ENCODE measurements at places on chromosomes 1 and 21.
A peak's percentile ranks its signal among the peaks of the same experiment; 100 is the strongest.

- DNase-seq = no peak
Observed at GRCh38 chr21:43984905-43985689, 27.0 kb upstream of the TRAPPC10 start.

GRCh38 chr1:917076-917459 lies 6.7 kb upstream of the SAMD11 start:
- DNase-seq = no peak

DNA sequence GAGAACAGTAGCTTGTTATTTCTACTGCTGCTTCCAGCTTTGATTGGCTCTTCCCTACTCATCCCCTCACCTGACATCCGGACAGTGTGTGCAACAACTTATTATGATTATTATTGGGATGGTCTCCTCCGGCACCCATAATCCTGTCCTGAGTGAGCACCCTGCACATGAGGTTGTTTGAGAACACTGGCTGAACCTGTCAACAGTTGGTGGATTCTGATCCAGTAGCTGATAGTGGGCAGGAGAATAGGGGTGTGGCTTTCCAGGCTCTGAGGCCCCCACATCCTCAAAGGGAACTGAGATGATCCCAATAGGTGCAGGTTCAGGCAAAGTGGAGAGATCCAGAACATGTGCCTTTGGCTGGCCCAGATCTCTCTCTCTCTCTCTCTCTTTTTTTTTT lies 60.5 kb downstream of the RUNX1 start:
- DNase-seq = no peak

- no peak for DNase-seq
Observed at GRCh38 chr1:200253774-200254495, 155.9 kb downstream of the ZNF281 start.

- DNase-seq = no peak
Observed at GRCh38 chr1:65965112-65965996, 172.7 kb downstream of the PDE4B start.

DNA sequence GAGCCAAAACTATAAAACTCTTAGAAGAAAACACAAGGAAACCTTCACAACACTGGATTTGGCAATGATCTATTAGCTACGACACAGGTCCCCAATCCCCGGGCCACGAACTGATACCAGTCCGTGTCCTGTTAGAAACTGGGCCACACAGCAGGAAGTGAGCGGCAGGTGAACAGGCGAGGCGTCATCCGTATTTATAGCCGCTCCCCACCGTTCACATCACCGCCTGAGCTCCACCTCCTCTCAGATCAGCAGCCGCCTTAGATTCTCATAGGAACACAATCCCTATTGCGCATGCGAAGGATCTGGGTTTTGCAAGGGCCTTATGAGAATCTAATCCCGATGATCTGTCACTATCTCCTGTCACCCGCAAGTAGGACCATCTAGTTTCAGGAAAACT lies 11.9 kb downstream of the TFB2M start:
- DNase-seq = peak; percentile 2

DNA sequence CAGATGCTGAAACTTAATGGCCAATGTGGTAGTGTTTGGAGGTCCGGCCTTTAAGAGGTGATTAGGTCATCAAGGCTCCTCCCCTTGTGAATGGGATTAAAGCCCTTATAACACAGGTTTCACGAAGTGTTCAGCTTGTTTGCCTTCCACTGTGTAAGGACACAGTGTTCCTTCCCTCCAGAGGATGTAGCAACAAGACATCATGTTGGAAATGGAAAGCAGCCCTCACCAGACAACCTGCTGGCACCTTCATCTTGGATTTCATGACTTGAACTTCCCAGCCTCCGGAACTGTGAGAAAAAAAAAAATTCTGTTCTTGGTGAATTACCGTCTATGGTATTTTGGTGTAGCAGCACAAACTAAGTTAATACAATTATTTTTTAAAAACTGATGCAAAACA lies 613.8 kb downstream of the KIF26B start:
- DNase-seq = no peak

GRCh38 chr21:45317398-45318145 lies 29.9 kb upstream of the POFUT2 start:
- no peak for DNase-seq

DNA sequence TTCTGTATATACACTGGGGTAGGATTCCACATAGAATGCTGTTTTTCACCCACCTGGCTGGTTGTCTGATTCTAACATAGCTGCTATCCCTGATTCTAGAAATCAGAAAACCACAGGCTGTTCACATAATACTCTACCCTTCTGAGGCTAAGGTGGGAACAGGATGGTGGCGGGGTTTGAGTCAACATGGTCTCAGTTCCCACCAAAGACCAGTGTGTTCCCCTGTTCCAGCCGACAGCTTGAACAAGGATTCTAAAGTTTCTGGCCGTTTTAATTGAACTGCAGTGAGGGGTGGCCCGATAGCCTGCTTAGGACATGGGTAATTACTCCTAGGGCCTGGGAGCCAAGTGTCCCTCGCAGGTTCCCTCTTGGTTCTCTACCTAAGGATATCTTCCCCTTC lies 38.4 kb downstream of the PEX14 start:
- no peak for DNase-seq

GRCh38 chr1:35768350-35769187 lies 1.2 kb downstream of the CLSPN start:
- DNase-seq = no peak

DNA sequence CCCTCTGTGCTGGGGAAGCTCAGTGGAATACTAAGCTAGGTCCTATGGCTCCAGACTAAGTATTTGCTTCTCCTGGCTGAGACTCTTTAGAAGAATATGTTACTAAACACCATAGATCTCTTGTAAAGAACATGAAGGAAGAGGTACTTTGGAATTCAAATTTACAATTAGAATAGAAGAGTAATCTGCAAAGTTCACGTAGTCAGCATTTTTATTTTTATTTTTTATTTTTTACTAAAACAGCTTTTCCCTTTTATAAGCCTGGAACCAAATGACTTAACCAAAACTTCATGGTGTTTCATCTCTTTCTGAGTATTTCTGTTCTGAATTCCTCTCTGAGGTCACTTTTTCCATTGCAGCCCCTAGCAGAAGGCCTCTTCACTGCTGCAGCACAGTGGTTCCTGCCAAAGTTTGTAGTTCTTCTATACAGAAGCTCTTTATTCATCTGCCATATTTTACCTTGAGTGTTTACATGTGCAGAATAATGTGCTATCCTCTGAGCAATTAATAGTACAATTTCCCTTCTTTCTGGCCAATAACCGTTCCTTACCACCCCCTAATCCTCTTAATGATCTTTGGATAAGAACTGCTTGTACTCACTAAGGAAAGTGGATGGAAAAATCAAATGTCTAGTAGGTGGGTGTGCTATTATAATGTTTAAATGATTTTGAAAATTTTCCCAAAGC lies 27.2 kb downstream of the TSEN15 start:
- no peak for DNase-seq

- no peak for DNase-seq
Observed at GRCh38 chr1:225748529-225748928, 29.1 kb upstream of the SRP9 start.

- DNase-seq = no peak
Observed at GRCh38 chr1:11620405-11620804, 33.8 kb downstream of the FBXO2 start.

DNA sequence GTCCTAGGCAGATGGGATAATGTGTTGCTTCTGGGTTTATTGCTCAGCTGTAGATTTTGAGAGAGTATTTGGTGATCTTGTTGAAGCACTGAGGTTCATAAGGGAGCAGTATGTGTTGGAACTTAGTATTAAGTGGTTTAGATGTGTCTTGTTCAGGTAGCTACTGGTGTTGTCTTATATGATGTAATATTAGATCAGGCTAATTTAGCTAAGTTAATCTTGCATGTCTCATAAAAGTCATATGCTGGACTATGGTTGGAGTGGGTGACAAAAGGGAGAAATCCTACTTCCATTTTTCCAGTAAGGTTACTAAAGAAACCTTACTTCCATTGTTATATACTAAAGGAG lies 196.4 kb downstream of the CLEC20A start:
- no peak for DNase-seq

DNA sequence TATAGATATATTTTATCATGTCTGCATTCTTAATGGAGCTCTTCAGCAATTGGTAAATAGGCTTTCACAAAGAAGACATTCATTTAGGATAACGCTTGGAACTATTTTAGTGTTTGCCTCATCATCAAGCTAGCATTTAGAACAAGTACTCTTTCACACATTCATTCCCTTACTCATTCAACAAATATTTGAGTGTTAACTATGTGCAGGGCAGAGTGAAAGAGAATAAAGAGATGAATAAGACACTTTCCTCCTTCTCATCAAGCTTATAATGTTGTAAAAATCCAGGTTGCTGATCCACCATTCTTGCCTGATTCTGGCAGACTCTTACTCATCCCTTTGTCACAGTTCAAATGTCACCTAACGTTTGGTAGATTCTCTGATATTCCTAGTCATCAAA lies 386.3 kb upstream of the BEND5 start:
- DNase-seq = no peak

GRCh38 chr1:29636936-29637335 lies 400.6 kb downstream of the PTPRU start:
- DNase-seq = no peak

GRCh38 chr1:44108241-44108640 lies 10.4 kb upstream of the KLF17 start:
- DNase-seq = no peak

DNA sequence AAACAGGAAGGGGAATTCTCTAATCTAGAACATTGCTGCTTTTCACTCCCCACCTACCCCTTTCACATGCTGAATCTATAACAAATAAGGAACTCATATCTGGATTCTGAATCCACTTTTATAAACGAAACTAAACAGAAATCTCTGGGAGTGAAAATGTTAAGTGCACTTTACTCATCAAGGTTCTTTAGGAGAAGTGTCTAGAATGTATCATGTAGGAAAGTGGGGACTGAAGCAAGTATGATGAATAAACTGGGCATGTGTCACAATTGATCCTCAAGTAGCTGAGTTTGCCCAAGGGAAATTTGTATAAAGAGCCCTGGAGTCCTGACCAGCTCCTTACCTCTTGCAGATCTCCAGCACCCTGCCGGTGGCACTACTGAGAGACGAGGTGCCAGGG lies 19.8 kb downstream of the AVPR1B start:
- no peak for DNase-seq

- DNase-seq = no peak
Observed at GRCh38 chr1:20987831-20988825, 188.6 kb downstream of the EIF4G3 start.

GRCh38 chr1:227541129-227541528 lies 22.2 kb upstream of the ZNF678 start:
- DNase-seq = no peak

DNA sequence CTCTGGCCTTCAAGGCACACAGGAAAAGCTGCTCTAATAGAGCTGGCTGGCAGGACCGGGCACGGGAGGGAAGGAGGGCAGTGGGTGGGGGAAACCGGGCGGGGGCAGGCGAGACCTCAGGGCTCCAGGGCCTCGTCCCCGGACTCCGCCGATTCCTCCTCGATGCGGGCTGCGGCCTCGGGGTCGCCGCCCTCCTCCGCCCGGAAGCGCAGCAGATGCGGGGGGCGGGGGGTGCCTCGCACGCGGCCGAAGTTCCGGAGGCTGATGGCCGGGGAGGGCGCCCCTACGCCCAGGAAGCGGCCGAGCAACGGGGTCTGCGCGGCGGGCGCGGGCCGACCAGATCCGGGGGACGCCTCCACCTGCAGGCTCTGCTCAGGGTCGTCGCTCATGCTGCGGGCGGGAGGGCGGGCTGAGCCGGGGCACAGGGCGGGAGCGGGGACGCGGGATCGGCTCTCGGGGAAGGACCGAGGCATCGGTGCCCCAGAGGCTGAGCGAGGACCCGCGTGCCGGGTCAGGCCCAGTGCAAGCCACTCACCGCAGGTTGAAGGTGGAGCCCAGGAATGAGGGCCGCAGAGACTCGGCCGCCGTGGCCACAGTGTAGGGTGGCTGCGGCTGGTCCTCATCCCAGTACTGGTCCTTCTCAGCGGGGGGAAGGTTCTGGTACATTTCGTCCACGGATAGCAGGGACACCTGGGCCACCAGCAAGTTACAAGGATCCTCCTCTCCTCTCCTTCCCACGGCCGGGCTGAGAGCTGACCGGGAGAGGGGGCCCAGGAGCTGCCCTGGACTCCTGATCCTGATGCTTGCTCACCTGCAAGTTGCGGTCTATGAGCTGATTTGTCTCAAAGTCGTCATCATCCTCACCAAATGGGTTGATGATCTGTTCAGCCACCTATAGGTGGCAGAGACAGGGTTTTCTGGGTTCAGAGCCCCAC lies 3.6 kb downstream of the BEST4 start:
- DNase-seq = no peak

GRCh38 chr1:25992689-25993171 lies 5.1 kb downstream of the PAFAH2 start:
- no peak for DNase-seq

DNA sequence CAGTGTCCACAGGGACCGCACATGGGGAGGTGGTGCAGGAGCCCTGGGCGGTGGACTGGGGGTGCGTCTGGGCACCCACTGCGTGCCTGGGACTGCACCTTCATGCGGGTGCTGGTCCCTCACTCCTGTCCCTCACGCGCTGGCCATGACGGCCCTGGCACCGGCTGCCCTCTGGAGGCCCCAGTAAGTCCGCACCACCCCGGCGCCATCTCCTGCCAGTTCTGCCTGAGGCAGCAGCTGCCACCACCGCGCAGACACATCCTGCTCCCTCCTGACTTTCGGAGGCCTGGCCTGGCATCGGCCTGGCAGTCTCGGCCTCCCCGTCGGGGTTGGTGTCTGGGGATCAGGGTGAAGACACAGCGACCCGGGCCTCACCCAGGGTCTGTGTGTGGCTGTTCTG lies 64.8 kb downstream of the MORN1 start:
- DNase-seq = no peak

GRCh38 chr21:45994086-45994661 lies 12.6 kb downstream of the COL6A1 start:
- no peak for DNase-seq

- no peak for DNase-seq
Observed at GRCh38 chr21:20253261-20253660, 744.9 kb upstream of the NCAM2 start.

DNA sequence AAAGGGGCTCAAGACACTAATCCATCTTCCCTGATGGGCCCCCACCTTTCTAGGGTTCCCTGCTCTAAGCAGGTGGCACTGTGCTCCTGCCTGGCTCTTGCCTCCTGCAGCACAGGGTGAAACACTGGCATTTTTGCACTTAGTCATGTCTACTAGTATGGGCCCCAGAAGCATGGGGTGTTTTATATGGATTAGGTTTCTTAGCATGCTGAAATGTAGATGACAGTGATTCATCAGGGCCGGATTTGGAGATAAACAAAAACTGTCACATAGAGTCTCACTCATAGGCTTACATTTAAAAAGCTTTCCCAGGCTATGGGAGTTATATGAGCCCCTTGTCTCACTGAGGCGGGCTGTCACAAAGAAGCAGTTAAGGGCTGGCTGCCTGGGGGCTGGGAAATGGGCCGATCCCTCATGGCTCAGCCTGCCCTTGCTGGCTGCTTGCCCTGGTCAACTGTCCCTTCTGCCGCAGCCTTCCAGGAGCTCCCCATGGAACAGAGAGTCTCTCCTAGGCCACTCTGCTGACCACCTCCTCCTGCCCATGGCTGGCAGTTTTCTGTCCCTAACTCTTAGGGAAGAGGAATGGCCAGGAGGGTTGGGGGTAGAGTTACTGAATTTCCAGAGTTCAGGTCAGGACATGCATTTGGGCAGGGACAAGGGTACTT lies 6.5 kb downstream of the GALNT2 start:
- DNase-seq = no peak

GRCh38 chr1:247210062-247210375 lies 38.2 kb upstream of the ZNF124 start:
- no peak for DNase-seq

Measured in cerebellar nuclear complex (tissue), 1 donor.